Progenitor cell of endocrine pancreas (in vitro differentiated cells): ENCODE measurements at places on chromosomes 1 and 21. TPM values are rescaled to one million over a fixed set of nuclear protein-coding genes. Genes with fewer than 3 reads are reported as not detected.

DNA sequence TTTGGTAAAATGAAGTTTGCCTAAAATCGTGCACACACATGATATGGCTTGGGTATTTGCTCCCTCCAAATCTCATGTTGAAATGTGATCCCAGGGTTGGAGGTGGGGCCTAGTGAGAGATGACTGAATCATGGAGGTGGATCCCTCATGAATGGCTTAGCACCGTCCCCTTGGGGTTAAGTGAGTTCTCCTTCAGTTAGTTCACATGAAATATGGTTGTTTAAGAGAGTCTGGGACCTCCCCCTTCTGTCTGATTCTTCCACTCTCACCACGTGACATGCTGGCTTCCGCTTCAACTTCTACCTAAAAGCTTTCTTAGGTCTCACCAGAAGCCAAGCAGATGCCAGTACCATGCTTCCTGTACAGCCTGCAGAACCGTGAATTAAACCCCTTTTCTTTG lies 58.4 kb downstream of the SIPA1L2 start:
- no peak for DNase-seq

DNA sequence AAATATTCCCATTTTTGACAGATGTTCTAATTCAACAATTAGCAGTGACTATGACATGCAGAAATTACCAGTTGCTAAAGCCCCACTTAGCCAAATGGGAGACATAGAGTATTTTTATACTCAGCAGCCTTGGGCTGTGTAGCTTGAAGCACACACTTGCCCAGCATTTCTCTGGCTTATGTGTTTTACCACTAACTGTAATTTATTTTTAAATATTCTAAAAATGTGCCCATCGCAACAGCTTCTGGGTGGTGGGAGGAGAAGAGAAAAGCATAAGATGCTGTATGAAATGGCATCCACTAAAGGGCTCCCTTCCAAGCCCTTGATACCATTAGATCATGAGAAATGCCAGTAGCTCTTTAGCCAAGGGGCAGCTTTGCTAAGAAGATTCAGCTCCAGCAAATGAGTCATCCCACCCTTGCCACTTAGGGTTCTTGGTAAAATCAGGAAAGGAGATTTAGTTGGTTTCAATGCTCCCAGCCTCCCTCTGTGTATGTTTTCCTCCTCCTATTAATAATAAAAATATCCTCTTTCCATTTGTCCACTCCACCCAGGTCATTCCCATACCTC lies 462.7 kb upstream of the DEPDC1 start:
- DNase-seq, result no peak

GRCh38 chr1:151668090-151668489 lies 48.5 kb downstream of the CELF3 start:
- no peak for DNase-seq

F11R gene
- total RNA-seq, result 149 and 156 TPM in 2 replicates

RAB3B gene
- 86.2 and 87.1 TPM in 2 replicates for total RNA-seq
